Osteoblast (primary cell): ENCODE measurements at places on chromosomes 1 and 21. TPM values are rescaled to one million over a fixed set of nuclear protein-coding genes. Genes with fewer than 3 reads are reported as not detected.

PKLR gene
- total RNA-seq = not detected in 2 replicates

DNA sequence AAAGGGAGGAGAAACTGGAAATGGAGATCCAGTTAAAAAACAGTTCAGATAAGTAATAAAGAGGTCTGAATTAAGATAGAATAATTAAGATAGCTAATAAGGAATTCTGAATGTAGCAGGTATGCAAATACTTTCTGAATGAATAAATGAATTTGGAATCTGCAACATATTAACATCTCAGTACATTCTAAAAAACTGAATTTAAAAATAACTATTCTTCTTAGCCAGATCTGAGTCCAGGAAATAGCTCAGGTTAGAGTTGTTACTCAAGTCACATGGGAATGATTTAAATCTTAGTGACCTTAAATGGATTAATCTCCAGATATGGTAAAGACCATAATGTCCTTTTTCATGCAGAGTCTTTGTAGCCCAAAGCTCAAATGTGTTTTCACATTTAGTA, 51.2 kb downstream of the EYA3 start:
- DNase-seq = no peak

- DNase-seq = no peak
Observed at GRCh38 chr1:165666152-165666825, 32.1 kb downstream of the ALDH9A1 start.

GRCh38 chr1:97056386-97056785, 334.8 kb downstream of the PTBP2 start:
- DNase-seq = no peak

FAM163A gene
- not detected in 2 replicates for total RNA-seq

AXDND1 gene
- total RNA-seq = under 0.01 and 0.72 TPM in 2 replicates

DNA sequence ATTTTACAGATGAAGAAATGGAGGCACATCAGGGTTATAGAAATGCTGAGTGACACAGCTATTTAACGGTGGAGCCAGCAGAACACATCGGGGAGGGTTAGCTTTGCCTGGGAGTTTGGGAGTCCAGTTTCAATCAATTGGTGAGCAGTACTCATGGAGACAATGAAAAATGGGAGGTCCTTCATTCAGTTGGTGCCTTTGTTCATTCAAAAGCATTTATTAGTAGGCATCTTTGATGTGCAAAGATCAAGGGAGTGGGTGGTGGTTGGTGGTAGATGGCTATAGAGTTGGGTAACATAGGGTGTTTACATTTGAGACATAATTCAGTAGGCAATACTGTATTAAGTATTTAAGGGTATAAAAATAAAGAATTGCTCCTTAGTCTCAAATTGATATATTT, 183.7 kb upstream of the LMO4 start:
- DNase-seq = no peak
